ENCODE measurements at places on chromosomes 7 and 10. TPM values are rescaled to one million over a fixed set of nuclear protein-coding genes. Genes with fewer than 3 reads are reported as not detected.

Gene ADAM22
- 111 TPM for total RNA-seq

Gene SRI
- 77.9 TPM for total RNA-seq

Gene PRF1
- not detected for total RNA-seq

Gene THSD7A
- total RNA-seq, result 71.7 TPM

Gene MCU
- total RNA-seq, result 38.5 TPM

Gene VGF
- total RNA-seq, result 21.2 TPM

Gene STX1A
- total RNA-seq, result 43.0 TPM

Gene TEX36
- not detected for total RNA-seq

Gene AGR3
- not detected for total RNA-seq

Gene C10orf90
- not detected for total RNA-seq

Gene TMEM196
- 12.9 TPM for total RNA-seq

Gene ANXA8L1
- total RNA-seq, result not detected

Gene FBXO24
- 0.45 TPM for total RNA-seq

Gene OPALIN
- total RNA-seq, result not detected

Gene GIMAP6
- 4.5 TPM for total RNA-seq

Gene TRPV5
- 0.36 TPM for total RNA-seq

Gene DGKI
- 79.2 TPM for total RNA-seq

Gene OR6B1
- not detected for total RNA-seq

Gene NRG3
- 27.1 TPM for total RNA-seq

Gene PAX4
- not detected for total RNA-seq

Gene NUTM2D
- 5.1 TPM for total RNA-seq

Gene TAS2R4
- total RNA-seq, result 13.2 TPM

Gene PDGFA
- total RNA-seq, result 14.5 TPM

Gene FAM180A
- total RNA-seq, result not detected

Data from cerebellum (tissue), 4 donors.